ENCODE measurements at places on chromosomes 7 and 10. TPM values are rescaled to one million over a fixed set of nuclear protein-coding genes. Genes with fewer than 3 reads are reported as not detected.

CTAGE4 gene
- total RNA-seq, result 0.32 TPM

ANKRD61 gene
- total RNA-seq, result not detected

THSD7A gene
- 0.70 TPM for total RNA-seq

TAS2R3 gene
- total RNA-seq, result 0.32 TPM

SCART1 gene
- total RNA-seq, result 0.51 TPM

SKIDA1 gene
- total RNA-seq, result 3.3 TPM

EPHB6 gene
- 2.6 TPM for total RNA-seq
